Right cardiac atrium (tissue), 5 donors: ENCODE measurements at places on chromosomes 7 and 10.

GRCh38 chr7:151459726-151460473, 20.0 kb upstream of the CRYGN start:
- peak; percentile 90 for DNase-seq

GRCh38 chr10:103804871-103805270, 50.5 kb downstream of the SH3PXD2A start:
- no peak for DNase-seq

DNA sequence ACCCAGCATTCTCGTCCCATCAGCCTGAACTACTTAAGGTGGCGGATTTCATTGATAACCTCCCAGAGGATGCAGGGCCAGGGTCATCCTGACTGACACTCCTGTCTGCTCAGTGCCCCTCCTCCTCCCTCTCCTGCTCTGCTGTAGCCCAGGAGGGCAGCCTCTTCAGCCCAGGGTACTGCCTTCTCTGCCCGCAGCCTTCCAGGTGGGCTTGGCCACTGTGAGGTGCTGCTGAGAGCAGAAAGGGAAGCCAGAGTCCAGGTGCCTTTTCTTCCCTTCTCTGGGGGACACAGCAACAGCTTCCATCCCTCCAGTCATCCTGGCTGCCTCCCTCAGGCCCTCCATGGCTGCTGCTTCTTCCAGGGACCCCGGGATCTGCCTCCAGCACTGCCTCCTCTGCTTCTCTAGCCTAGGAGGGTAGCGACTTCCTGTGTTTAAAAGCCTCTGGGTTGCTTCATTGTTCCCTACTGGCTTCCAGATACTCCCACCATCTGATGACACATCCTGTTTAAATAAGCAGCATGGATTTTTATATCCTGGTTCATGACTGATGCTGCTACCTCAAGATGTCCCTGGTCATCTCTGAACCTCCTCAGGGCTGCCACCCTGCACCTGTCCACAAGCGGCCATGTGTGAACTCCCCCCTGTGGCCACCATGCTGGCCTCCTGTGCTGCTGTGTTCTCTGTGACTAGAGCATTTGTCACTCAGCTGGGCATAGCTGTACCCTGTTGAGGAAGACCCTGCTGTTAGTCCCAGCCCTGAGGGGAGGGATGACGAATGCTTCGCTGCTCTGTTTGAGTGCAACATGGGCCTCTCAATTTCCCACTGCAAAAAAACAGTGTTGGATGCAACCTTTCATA, 55.8 kb downstream of the AKR1C4 start:
- no peak for DNase-seq

DNA sequence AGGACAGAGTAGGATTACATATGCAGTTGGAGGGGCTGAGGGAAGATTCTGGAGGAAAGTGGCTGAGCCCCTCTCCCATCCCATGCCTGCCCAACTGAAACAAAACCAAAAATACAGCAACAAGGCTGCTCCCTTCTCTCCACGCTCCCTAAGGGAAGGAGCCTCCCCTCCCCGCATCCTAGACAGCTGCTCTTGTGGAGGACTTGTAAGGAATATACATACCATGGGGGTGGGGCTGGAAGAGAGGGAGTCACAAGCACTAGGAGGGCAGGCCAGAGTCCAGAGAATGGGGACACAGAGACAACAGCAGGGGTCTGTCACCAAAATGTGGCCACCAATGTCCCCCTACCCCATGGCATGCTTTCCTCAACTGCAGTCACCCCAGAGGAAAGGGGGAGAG, 13.2 kb downstream of the LDB1 start:
- no peak for DNase-seq

DNA sequence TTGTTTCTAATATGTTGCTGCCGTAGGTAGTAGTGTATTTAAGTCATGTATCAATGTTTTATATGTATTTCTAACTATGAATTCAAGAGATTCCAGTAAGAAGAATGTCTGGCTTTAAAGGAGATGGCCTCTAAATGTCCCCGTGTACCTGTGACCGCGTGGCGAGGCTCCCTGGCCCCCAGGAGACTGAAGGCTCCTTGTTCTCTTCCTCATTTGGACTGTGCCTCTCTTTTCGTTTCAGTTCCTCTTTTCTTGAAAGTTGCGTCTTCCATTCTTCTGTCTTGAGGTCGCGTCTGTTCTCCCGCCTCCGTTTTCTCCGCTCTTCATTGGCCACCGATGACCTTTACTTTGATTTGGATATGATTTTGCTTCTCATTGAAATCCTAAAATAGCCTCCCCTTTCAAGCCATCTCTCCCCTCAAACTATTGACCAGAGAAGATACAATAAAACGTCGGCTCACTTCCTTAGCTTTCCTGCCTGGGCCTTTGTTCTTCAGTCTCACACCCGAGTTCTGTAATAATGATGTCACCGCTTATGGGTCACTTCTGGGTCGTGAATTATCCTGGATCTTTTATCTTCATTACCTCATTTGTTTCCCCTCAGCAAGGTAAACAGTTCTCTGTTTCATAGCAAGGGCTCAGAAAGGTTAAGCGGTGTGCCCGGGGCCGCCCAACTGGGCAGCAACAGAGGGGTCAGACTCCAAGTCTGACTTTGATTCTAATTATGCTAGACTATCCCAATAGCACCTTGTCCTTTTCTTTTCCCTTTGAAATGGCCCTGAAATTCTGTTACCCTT, 28.7 kb downstream of the WIPI2 start:
- DNase-seq: peak; percentile 42

DNA sequence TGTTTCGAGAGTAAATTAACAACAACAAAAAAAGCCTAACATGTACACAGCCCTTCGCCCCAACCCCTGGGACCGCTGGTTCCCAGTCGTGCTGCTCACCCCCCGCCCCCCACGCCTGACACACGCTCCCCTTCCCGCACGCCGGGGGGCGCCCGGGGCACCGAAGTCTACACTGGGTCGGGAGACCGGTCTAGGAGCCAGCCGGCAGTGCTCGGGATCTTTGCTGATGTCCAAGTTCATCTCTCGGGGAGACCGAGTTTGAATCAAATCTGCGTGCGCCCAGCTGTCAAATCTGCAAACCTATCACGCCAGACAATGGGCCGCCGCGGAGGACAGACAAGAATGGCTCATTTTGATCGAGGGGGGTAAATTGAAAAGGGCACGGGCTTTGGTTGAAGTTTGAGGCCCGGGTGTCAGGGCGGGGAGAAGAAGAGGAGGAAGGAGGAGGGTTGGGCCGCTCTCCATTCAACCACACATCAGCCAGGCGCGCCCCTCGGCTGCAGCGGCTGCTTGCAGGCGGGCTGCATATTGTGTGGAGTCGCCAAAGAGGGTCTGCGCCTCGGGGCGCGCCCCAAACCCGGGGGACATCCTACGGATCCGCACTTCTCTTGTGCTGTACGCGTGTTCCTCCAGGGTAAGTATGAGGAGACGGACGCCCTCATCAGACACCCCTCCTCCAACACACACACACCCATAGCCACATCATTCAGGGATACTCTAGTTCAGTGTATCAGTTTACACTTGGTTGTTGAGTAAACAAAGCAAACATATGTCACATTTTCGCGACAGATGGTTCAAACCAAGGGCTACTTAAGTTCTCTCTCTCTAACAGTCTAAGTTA, 1.3 kb upstream of the GFRA1 start:
- peak; percentile 58 for DNase-seq

GRCh38 chr7:114715907-114716306, 206.0 kb upstream of the MDFIC start:
- DNase-seq: no peak

DNA sequence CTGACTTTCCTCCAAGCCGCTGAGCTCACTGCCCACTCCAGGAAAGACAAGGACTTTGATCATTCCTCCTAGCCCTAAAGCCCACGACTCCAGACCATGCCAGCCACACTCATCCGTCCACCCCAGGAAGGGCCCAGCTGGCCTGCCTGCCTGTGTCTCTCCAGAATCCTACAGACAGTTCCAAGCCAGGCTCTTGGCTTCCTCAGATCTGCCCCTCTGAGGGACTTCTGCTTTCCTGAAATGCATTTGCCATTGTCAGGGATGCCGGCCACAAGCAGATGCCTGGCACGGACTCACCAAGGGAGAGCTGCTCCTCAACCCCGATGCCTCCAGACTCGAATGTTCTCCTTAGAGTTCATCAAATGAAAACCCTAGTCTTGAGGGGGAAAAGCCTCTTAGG, 155.8 kb downstream of the OAT start:
- DNase-seq: peak; percentile 31

DNA sequence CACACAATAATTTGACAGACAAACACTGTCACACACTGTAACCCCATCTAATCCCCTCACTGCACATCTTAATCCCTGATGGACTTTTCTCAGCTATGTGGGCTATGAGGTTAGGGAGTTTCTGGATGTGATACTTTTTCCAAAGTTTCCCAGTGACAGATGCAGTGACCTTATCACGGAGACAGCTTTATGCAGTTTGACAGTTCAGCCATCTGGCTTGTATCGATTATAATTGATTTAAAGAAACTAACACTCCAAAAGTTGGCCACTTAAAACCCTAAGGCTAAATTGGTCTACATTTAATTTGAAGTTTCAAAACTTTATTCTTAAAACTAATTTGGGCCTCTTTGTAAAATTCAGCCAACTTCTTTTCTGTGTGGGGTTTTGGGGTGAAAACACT, 196.7 kb downstream of the SDK1 start:
- no peak for DNase-seq

GRCh38 chr7:33185786-33186185, 56.4 kb downstream of the BBS9 start:
- no peak for DNase-seq

GRCh38 chr10:122462533-122463465, 1.4 kb downstream of the HTRA1 start:
- peak; percentile 88 for DNase-seq

DNA sequence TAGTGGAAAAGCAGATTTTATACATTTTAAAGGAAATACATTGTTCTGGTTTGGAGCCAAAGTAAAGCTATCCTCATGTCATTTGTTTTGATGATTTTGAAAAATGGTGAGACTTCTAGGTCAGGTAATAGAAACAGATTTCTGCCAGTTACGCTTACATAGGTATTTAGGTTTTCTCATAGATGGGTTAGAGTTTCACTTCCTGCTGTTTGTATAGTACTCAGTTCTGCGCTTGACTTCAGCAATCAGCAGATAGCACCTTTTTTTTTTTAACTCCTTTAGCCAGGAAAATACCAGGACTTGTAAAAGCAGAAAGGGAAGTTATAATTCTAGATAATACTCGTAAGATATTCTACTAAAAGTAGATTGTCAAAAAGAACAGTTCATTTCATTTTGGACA, 209.8 kb upstream of the POM121L12 start:
- no peak for DNase-seq

DNA sequence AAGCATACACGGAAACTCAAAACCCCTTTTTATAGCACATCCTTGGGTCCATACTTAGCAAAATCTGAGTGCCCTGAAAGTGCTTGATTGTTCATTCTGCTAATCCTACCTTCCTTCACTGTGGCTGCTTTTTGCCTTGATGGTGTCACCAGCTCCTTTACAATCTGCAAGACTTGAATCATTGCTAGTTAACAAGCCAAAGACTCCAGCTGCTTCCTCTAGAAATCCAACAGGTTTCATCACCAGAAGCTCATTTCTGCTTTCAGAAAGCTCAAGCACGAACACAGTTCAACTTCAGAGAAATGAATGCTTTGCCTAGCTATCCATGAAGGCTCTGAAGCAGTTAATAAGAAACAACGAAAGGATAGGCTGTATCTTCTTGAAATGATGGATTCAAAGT, 38.0 kb downstream of the USP6NL start:
- DNase-seq: no peak

- peak; percentile 40 for DNase-seq
Observed at GRCh38 chr10:121036431-121036830, 185.3 kb downstream of the WDR11 start.

GRCh38 chr10:121831777-121832176, 96.1 kb downstream of the ATE1 start:
- DNase-seq: no peak

DNA sequence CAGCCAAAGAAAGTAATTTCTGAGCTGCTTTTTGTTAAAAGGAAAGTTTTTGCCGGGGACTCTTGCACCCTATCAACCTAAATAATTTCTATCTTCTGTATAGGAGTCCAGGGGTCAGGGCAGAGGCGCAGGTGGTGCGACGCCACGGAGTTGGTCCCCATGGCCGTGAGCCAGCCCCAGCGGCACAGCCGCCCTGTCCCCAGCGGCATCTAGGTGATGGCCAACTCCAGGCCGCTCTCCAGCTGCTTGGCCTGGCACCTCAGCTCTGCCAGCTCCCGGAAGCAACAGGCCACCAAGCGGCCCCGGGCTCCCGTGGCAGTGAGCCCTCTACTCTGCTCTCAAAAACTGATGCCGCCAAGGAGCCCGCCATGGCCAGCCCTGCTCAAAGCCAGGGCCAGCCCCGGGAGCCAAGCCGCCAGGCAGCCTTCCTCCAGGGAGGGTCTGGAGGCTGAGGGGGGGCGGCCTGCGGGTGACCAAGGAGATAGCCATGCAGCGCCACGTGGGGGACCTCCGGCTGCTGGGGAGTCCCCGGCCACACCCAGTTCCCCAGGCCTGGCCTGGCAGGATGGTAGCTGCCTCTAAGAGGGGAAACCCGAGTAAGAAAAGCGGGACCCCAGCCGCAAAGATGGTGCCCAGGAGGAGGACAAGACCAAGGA, 22.8 kb upstream of the LANCL2 start:
- DNase-seq: no peak

- no peak for DNase-seq
Observed at GRCh38 chr7:91898240-91898992, 17.9 kb upstream of the MTERF1 start.

DNA sequence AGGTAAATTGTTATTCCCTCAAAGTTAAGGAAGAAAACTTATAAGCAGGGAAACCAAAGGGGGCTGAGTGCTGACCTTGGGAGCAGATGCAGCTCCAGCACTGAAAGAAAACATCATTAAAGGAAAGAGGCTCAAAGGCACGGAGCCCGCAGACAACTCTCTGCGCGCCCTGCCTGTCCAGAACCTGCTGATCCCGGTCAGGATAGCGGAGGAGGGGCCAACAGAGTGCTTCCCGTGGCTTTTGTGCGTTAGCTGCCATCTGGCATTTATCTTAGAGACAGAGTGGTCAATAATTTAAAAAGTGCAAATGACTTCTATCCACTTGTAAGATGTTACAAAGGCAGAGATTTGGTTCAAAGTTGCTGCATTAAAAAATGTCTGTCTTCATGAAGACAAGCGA, 162.1 kb downstream of the FANK1 start:
- DNase-seq: no peak

GRCh38 chr10:88791924-88792323, 10.6 kb upstream of the LIPM start:
- no peak for DNase-seq

GRCh38 chr7:45162943-45163691, 5.5 kb downstream of the RAMP3 start:
- no peak for DNase-seq

GRCh38 chr7:120539321-120539720, 266.3 kb downstream of the KCND2 start:
- peak; percentile 2 for DNase-seq

- DNase-seq: no peak
Observed at GRCh38 chr7:122199171-122199570, 55.1 kb upstream of the AASS start.

- peak; percentile 67 for DNase-seq
Observed at GRCh38 chr7:115007751-115008150, 85.9 kb downstream of the MDFIC start.

GRCh38 chr10:53664282-53665019, 891.9 kb upstream of the MBL2 start:
- no peak for DNase-seq
